T47D (cell line): ENCODE measurements at places on chromosomes 16 and 17.

- no peak for DNase-seq
Measured at GRCh38 chr17:31548709-31549108, 157.2 kb downstream of the RAB11FIP4 start.

DNA sequence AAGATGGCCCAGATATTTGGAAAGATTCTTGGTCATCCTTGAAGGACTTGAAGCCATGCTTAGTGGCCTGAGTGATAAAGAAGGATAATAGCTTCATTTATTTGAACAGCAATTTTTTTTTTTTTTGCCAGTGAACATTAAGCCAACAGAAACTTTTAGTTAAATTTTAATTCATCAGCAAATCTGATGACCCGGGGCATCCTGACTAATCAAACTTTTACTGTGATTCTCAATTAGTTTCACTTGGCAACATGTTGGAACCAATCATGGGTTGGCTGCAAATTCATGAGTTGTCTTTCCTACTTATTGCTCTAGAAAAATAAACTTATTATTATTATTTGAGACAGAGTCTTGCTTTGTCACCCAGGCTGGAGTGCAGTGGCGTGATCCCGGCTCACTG, 74.4 kb downstream of the SHISA9 start:
- DNase-seq, result no peak

DNA sequence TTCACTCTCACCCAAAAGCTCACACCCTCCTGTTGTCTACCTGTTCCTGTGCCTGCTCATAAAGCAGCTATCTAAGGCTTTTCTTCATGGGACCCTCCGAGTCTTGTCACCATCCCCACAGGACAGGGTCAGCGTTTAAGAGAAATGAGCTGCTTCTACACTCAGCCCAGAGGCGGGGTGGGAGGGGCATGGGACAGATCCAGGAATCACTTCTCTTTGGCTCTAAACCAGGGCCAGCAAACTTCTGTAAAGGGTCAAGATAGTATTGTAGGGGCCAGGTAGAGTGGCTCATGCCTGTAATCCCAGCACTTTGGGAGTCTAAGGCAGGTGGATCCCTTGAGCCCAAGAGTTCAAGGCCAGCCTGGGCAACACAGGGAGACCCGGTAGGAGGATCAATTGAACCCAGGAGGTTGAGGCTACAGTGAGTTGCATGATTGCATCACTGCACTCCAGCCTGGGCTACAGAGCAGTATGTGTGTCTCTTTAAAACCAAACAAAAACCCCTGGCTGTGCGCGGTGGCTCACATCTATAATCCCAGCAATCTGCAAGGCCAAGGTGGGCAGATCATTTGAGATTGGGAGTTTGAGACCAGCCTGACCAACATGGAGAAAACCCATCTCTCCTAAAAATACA, 23.2 kb upstream of the KLHL11 start:
- DNase-seq, result no peak

DNA sequence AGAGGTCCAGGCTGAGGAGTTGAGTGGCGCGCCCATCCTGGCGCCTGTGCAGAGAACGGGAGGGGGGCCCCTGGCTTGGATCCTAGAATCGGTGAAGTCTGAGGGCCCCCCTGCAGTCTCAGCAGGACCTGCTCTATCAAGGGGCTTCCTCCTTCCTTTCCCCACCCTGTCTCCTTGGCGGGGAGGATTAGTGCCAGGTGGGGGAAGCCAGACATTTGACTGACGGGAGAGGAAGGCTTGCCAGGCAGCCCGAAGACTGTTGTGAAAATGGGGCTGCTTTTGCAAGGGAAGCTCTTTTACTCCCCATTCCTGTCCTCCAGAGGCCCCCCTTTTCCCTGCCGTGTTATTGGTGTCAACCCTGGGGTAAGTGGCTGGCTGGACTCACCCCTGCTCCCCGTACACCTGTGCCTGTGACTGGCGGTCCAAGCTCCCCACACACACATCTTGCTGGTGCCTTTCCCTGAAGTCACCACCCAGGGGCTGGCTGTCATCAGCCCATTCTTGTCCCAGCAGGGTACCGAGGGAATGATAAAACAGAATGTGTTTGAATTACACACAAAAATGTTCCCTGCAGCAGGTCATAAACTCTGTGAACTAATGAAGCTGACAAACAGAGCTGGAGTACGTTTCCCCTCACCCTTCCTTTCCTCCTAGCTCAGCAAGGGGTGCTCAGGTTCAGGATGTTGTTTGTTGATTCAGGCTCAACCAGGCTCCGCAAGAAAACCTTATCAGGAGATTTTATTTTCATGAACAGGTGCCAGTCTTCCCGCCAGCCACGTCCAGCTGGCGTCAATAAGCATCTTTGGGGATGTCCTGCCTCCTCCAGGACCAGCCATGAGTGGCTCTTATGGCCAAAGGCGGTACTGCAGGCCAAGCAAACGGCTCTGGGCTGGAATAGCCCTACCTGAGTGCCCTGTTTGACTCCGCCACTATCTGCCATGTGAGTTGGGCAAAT, 4.4 kb upstream of the ARMC7 start:
- peak; percentile 88 for DNase-seq

- DNase-seq, result peak; percentile 30
Measured at GRCh38 chr17:34579979-34580684, 750 bp downstream of the TMEM132E start.

- DNase-seq, result no peak
Measured at GRCh38 chr16:61128545-61129323, 907.5 kb downstream of the CDH8 start.

DNA sequence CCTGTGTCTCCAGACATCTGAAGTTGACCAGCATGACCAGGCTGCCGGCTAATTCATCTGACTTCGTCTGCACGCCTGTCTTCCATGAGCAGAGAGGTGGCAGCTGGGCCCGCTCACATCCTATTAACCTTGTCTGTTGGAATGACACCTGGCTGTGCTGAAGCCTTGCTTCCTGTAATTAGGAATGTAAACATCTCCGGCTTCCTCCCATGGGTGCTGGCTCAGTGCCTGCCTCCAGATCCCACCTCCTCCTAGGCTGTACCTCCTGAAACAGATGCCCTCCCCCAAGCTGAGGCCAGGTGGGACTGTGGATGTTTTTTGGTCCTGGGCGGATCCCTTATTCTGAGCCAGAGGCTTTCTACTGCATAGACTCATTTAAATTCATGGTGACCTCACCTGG, 296.3 kb downstream of the HS3ST4 start:
- no peak for DNase-seq

GRCh38 chr17:68152161-68152571, 95.7 kb upstream of the AMZ2 start:
- no peak for DNase-seq

- no peak for DNase-seq
Measured at GRCh38 chr16:70728150-70728549, 42.3 kb upstream of the MTSS2 start.

DNA sequence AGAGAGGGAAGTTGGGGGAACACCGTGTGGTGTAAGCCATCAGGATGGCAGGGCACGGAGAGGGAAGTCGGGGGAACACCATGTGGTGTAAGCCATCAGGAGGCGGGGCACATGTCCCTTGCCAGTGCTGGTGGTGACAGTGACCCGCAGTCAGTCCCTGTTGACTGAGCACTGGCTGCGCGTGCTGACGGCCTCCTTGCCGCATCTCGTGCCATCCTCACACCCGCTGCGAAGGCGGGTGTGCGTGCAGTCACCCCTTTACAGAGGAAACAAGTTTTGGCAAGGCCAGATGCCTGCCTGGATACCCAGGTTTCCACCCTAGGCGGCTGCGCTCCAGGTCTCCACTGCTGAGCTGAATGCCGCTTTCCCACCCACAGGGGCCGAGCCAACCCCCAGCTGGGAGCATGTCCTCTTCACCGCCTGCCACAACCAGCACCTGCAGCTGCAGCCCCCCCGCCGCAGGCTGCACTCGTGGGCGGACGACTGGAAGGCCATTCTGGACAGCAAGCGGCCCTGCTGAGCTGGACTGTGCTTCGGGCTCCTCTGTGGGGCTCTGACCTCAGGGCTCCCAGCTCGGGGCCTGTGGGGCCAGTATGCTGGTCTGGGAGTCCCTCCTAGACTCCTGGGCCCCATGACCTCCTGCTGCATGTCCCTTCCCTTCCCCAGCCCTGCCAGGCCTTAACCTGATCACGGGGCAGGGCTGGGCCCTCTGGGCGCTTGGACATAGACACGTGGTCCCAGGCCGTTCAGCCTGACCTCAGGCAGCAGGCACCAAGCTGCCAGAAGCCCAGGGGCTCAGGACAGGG, 43.5 kb downstream of the NT5M start:
- no peak for DNase-seq

GRCh38 chr16:31224092-31224955, 7.4 kb upstream of the PYDC1 start:
- DNase-seq, result no peak

- no peak for DNase-seq
Measured at GRCh38 chr16:85929259-85929721, 30.3 kb downstream of the IRF8 start.

DNA sequence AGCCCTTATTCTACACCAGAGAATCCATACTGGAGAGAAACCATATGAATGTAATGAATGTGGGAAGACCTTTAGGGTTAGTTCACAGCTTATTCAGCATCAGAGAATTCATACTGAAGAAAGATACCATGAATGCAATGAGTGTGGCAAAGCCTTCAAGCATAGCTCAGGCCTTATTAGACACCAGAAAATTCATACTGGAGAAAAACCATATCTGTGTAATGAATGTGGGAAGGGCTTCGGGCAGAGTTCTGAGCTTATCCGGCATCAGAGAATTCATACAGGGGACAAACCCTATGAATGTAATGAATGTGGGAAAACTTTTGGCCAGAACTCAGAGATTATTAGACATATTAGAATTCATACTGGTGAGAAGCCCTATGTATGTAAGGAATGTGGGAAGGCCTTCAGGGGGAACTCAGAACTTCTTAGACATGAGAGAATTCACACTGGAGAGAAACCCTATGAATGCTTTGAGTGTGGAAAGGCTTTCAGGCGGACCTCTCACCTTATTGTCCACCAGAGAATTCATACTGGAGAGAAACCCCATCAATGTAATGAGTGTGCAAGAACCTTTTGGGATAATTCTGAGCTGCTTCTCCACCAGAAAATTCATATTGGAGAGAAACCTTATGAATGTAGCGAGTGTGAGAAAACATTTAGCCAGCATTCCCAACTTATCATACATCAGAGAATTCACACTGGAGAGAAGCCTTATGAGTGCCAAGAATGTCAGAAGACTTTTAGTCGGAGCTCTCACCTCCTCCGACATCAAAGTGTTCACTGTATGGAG, 14.1 kb downstream of the ZFP3 start:
- DNase-seq, result peak; percentile 22

GRCh38 chr17:82698974-82699442, 510 bp upstream of the RAB40B start:
- DNase-seq, result no peak

GRCh38 chr17:68568581-68568980, 32.6 kb downstream of the FAM20A start:
- DNase-seq, result no peak

DNA sequence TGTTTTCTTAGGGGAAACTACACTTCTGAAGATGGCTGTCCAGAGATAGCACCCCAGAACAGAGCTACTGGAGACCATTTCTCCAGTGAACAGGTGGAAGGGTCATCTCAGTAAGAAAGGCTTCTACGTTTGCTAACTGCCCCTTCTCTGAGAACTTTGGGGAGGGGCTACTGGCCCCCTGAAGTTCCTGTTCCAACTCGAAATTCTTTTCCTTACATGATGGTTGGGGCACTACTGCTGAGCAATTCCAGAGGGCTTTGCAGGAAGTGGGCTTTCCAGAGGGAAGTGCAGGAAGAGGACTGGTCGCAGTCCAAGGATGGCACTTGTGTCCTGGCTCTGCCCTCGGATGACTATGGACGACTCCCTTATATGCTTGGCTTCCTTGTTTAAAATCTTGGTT, 31.2 kb downstream of the TOM1L2 start:
- DNase-seq, result no peak
